Ammon's horn (tissue), 1 donor: ENCODE measurements at places on chromosomes 5 and 9.

DNA sequence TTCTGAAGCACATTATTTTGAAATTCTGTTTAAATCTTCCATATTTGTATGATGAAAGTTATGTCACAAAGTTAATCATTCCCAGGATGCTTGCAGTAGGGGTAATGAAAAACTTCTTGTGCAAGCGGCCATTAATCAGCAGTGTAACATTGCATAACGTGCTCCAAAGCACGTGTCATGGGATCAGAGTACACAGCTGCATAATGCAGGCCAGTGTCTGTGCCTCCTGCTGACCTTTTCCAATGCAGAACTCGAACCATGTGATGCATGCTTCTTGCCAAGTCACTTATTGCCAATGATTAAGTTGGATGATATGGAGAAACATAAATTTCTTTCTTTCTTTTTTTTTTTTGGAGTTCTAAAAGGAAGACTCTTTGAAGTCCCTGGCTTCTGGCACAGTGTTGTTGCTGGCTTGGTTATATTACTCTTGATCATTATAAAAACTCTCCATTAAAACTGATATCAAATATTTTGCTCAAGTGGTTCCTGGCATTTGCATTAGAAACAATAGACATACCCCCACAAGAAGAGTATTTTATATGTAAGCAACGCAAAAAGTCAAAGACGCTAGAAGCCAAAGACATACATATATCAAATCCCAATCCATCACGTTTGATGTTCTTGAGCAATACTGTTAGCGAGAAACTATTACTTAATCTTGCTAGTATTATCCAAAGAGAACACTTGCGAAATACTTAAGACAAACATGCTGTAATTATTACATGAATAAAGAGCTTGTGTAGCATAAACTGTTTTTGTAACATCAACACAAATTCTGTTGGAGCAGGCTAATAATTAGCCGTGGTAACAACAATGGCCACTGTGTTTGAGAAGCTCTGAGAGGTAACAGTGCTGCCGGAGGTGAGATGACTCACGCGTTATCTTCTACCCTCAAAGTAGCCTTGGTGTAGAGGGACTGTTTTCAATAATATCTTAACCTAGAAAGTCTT, 164.2 kb downstream of the AUH start:
- DNase-seq: peak; percentile 78

DNA sequence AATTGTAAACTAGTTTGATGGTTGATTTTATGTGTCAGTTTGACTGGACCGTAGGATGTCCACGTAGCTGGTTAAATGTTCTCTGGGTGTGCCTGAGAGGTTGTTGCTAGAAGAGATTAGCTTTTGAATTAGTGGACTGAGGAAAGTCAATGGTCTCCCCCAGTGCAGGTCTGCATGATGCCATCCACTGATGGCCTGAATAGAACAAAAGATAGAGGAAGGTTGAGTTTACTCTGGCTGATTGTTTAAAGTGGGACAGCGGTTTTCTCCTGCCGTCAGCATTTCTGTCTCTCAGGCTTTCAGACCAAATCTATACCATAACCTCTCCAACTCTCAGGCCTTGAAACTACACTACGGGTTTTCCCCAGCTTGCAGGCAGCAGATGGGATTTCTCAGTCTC, 899.2 kb upstream of the WWC1 start:
- DNase-seq: no peak

GRCh38 chr9:14062586-14063221, 251.2 kb downstream of the NFIB start:
- DNase-seq: no peak

DNA sequence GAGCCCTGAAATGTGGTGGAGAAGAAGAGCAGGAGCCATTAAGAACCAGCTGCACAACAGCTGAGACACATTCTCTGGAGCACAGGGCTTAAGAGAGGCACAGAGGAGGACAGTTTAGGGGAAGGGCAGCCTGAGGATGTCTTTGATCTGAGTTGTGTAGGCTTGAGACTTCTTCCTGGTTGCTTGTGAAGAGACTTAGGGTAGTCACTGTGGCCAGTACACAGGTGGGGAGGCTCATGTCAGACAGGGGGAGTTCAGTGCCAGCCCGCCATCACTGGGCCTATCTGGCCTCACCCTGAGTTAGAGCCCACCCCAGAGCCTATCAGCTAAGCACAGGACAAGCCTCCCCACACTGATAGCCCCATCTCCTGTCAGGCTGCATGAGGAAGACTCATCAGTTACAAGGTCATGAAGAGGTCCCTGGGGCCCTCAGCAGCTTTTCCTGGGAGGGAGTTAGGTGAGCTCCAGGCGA, 19.8 kb downstream of the SLC22A4 start:
- DNase-seq: no peak

DNA sequence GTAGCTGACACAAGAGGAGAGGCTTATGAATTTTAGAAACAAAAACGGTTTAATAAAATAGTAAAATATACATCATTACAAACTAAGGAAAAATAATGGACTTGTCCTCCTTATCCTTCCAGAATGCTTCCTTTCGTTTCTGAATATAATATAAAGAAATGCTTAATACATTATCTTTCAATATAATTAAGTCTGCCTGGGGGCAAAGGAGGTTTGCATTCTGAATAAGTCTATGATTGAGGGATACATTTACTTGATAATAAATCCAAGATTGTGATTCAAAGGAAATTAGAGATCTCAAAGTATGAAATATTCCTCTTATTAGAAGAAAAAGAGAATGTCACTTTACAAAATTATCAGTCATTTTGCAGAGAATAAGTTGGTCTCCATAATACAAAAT, 386.5 kb downstream of the SPATA31D1 start:
- no peak for DNase-seq
